ENCODE measurements at places on chromosomes 5 and 9. TPM values are rescaled to one million over a fixed set of nuclear protein-coding genes. Genes with fewer than 3 reads are reported as not detected.

Gene SPATA9
- polyA plus RNA-seq: 0.53 TPM

DNA sequence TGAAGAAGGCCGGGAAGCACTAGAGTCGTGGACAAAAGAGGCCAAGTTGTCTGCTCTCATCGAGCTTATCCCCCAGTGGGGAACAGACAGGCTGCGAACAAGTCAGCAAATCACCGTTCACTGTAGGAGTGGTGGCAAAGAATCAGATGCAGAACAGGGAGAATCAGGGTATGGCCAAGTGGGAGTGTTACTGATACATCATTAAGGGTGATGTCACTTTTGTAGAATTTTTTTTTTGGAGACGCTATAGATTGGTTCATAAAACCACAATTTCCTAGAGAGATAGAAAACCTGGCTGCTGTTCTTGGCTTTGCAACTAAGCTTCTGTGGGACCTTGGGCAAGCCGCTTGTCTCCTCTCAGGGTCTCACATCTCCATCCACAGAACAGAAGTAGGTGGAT, 21.3 kb downstream of the SPRY4 start:
- no peak for DNase-seq

Gene FREM1
- 0.20 TPM for polyA plus RNA-seq

Gene SPINK4
- polyA plus RNA-seq: 0.34 TPM
